A172 (cell line): ENCODE measurements at places on chromosomes 16 and 17. TPM values are rescaled to one million over a fixed set of nuclear protein-coding genes. Genes with fewer than 3 reads are reported as not detected.

Gene KRT23
- not detected in 2 replicates for total RNA-seq

Gene FLOT2
- 43.9 and 45.5 TPM in 2 replicates for total RNA-seq

Gene FOXJ1
- not detected in 2 replicates for total RNA-seq

Gene HNF1B
- total RNA-seq, result not detected in 2 replicates

Gene PLEKHH3
- 32.8 and 37.0 TPM in 2 replicates for total RNA-seq

Gene TMEM114
- total RNA-seq, result not detected in 2 replicates

Gene NAA38
- total RNA-seq, result 200 and 243 TPM in 2 replicates

Gene KRTAP1-5
- not detected in 2 replicates for total RNA-seq
